ENCODE measurements at places on chromosomes 16 and 17. TPM values are rescaled to one million over a fixed set of nuclear protein-coding genes. Genes with fewer than 3 reads are reported as not detected.

The SLC5A11 gene
- total RNA-seq = not detected

The OR1A1 gene
- total RNA-seq = not detected

The OR2C1 gene
- not detected for total RNA-seq

The FBRS gene
- 28.4 TPM for total RNA-seq

The C17orf50 gene
- total RNA-seq = not detected
